Fibroblast of villous mesenchyme (primary cell): ENCODE measurements at places on chromosomes 5 and 9. TPM values are rescaled to one million over a fixed set of nuclear protein-coding genes. Genes with fewer than 3 reads are reported as not detected.

Gene IL9
- total RNA-seq: not detected in 2 replicates

GRCh38 chr5:168779333-168779732, 200.2 kb upstream of the PANK3 start:
- no peak for DNase-seq

DNA sequence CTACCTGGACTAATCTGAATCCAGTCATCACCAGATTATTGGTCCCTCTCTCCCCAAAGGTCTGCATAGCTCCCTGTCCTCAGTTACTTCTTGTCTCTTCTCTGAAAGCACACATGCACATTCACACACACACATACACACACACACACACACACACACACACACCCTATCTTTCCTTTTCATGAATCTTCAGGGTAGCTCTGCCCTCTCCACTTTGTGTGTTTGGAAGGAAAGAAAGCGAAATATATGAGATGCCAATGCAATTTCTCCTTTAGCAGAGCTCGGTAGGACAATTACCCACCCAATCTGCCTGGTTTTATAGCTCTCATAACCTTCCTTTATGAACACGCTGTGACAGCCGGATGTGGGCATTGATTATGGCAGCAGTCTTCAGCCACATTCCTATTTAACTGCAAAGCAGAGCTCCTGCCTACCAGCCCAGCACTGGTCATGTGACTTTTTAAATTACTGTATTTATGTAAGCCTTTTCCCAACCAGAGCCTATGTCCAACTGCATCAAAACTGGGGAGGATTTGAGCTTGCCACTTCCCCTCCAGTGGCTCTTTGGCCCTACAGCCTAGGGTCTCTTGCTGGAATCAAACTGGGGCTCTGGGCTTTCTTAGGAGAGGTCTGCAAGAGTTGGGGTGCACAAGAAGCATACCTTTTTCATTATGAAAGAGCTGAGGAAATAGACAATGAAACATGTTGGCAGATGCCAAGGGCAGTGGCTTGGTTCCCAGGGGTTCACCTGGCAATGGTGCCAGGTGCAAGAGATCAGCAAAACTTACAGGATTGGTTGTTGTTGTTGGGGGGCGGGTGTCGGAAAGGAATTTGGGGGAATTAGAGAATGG, 20.8 kb upstream of the MATR3 start:
- peak; percentile 85 for DNase-seq

Gene GRXCR2
- total RNA-seq: not detected in 2 replicates

GRCh38 chr5:173198049-173198448, 37.0 kb downstream of the NKX2-5 start:
- no peak for DNase-seq

DNA sequence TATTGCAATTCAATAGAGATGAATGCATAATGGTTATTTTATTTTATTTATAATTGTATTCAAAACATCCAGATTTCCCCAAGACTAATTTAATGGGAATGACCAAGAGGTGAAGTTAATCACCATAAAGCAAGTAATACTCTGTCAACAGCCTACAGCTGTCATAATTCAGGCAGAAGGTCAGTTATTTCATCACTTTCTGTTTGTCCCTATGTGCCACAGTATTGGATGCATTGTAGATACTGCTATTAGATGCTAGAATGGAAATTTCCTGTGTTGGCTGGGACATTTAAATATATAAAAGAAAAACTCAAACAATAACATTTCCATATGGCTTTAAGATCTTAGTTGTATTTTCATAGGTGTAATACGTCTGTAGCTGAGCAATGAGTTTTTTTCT, 56.7 kb upstream of the MINAR2 start:
- peak; percentile 21 for DNase-seq

DNA sequence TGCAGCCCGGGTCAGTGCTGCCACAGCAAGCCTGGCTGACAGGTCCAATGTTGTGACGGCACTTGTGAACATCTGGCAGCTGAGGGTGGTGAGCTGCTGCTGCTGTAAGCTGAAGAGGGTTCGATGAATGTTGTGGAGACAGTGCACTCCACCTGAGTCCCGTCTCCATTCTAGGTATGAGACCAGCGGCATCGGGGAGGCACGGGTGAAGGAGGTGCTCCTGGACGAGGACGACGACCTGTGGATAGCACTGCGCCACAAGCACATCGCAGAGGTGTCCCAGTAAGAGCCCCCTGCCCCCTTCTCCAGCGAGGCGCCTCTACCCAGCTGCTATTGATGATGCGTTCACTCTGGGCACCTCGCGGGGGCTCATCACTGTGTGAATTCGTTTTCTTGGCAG, 38.9 kb upstream of the CFAP157 start:
- DNase-seq: no peak

- DNase-seq: no peak
Observed at GRCh38 chr5:34047774-34048572, 5.0 kb upstream of the C1QTNF3 start.

GRCh38 chr9:36341936-36342577, 58.0 kb downstream of the RNF38 start:
- DNase-seq: no peak

Gene FOXD4L6
- under 0.01 TPM in 1 of 2 replicates, not detected in the other for total RNA-seq

DNA sequence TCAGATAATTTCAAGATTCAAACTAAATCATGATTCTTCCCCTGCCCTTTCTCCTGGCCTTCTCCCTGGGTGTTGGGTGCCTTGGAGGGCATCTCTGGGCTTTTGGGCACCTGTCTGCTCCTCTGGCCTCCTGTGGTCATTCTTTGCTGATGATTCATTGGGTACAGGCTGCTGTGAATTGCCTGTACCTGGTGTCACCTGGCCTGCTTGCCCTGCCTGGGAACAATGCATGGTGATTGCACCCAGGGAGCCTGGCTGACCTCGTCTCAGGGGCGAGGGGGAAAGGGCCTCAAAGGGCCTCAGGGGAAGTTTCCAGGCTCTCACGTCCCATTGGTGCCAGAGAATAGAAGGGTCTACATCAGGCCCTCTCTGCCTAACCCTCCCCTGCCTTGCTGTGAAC, 20.1 kb upstream of the CKMT2 start:
- DNase-seq: no peak

- DNase-seq: peak; percentile 64
Observed at GRCh38 chr9:79662537-79662956, 90.8 kb downstream of the TLE4 start.

DNA sequence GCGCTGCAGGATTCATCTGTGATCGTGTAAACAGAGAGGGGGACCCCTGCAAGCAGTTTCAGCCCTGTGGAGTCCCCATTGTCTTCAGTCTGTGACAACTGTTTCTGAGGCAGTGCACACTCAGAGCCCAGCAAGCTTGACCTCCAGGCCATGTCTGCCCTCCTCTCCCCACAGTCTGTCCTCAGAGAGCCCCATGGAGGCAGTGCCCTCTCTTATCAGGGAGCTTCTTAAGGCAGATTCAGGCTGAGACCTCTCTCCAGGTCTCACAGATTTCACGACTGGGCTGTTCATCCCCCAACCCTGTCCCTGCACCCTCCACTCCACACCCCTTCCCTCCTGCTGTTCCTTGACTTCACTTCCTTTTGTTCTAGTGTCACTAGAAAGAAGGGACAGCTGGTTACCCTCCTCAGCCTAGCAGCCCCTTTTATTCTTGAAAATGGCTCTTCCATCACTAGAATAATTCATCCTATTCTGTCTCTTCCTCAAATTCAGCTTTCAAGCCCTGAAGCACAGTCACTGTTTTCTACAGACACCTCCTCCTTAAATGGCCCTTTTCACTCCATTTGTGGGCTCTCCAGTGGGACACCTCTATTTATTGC, 218.4 kb downstream of the MED10 start:
- peak; percentile 0 for DNase-seq

Gene MZB1
- total RNA-seq: under 0.01 and 0.43 TPM in 2 replicates

Gene PTTG1
- total RNA-seq: 158 and 180 TPM in 2 replicates

Gene NUTM2G
- not detected in 2 replicates for total RNA-seq

- DNase-seq: no peak
Observed at GRCh38 chr5:86735370-86735769, 117.6 kb downstream of the COX7C start.

GRCh38 chr5:138148811-138149210, 9.6 kb upstream of the NME5 start:
- peak; percentile 61 for DNase-seq

Gene ZDHHC11B
- not detected in 2 replicates for total RNA-seq

GRCh38 chr9:96062854-96063253, 187.4 kb downstream of the ERCC6L2 start:
- DNase-seq: no peak

Gene SH3GL2
- 0.32 and 0.43 TPM in 2 replicates for total RNA-seq

Gene SPATA31A7
- not detected in 2 replicates for total RNA-seq

DNA sequence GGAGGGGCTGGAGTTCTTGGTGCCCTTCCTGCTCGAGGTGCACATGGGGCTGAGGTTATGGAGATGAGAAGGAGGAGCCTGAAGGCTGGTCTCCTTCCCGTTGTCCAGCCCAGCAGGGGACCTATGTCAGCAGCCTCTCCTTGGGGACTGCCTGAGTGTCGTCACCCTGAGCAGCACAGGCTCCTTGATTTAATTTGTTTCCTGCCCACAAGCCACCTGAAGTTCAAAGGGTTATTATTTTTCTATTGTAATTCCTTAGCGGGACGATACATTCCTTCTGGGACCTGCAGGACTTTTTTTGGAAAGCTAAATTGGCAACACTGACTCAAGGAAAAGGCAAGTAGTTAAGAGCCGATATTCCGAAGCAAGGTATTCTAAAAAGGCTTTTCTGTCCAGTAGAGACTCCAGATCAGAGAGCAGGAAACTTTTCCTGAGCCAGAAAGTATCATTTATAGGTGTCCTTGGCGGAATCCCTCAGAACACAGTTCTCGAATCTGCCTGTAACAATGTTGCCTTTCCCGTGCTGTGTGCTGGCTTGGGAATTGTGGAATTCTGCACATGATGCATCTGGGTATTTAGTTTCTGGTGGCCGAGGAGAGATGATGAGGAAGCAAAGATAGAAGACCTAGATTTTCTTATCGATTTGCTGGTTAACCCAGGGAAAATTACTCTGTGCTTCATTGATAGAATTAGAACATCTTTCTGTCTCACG, 55.4 kb downstream of the ARHGAP26 start:
- no peak for DNase-seq

DNA sequence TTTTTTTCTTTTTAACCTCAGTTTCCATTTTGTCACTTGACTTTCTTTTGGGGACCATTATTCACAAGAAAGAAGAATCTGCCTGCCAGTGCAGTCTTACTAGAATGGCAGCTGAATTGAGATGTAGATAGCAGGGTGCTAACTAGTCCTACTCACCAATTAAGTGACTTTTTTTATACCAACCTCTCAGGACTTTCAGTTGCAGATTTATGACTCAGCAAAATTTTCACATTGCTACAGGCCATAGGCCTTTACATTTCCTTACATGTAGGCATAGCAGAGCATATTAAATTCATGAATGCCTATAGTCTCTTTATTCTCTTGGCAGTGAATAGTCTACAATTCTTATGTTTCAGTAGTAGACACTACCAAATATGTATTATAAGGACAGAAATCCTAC, 54.0 kb upstream of the FKTN start:
- peak; percentile 40 for DNase-seq

Gene GABRA1
- not detected in 2 replicates for total RNA-seq

GRCh38 chr9:37501957-37502596, 16.3 kb downstream of the POLR1E start:
- DNase-seq: no peak

Gene RUSC2
- total RNA-seq: 24.2 and 33.2 TPM in 2 replicates

GRCh38 chr9:99385814-99386279, 163.8 kb downstream of the SEC61B start:
- peak; percentile 52 for DNase-seq

- no peak for DNase-seq
Observed at GRCh38 chr9:97866300-97866699, 13.3 kb downstream of the FOXE1 start.

DNA sequence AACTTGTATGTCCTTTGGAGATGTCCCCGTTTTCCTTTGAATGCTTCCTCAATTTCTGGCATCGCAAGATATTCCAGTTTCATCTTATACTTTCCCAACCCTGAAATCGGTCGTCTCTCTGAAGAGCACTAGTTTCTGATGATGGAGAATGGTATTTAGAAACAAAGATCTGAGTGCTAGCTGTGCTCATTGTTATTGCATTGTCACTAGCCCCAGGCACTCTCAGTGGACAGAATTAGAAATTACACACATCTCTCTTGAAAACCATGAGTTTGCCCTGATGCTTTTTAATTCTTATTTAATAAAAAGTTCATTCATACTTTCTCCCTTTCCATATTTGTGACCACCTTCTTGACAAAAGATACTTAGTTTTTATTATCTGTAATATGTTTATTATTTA, 67.7 kb downstream of the C9orf152 start:
- no peak for DNase-seq

Gene PDE6A
- under 0.01 TPM in 1 of 2 replicates, not detected in the other for total RNA-seq

DNA sequence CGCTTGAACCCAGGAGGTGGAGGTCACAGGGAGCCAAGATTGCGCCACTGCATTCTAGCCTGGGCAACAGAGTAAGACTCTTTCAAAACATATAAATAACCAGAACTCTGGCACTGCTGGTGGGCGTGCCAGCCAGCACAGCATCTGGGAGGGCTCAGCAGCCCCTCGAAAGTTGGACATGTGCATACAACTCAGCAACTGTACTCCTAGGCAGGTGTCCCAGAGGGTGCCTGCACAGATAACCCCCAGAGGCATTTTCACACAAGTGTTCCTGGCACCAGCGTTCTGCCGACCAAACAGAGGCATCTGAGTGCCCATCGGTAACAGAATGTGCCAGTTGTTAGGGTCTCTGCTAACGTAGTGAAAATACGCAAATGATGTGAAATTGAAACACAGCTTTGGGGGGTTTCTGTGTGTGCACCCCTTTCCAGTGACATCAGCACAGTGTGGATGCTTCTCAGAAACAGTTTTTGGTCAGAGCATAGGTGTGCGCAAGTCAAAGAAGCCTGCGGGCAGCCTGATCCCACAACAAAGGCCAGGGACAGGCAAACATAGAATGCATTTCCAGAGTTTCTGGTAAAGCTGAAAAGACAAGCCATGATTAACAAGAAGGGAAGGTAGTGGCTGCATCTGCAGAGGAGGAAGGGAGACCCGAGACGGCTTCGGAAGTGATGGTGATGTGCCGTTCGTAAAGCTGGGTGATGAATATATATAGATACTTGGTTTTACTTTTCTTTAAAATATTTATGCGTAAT, 190.2 kb downstream of the CACNA1B start:
- DNase-seq: no peak

DNA sequence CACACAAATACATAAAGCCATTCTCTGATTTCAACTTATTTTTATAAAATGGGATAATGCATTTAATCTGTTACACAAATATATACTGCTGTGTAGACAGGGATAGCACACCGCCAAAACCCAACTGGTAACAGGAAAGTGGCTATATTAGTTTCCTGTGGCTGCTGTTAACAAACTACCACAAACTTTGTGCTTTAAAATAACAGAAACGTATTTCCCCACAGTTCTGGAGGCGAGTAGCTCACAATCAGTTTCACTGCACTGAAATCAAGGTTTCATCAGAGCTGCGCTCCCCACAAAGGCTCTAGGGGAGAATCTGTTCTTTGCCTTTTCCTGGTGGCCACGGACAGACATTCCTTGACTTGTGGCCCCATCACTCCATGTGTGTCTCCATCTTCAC, 94.0 kb downstream of the MLLT3 start:
- no peak for DNase-seq

Gene TOR4A
- total RNA-seq: 39.3 and 42.3 TPM in 2 replicates

Gene OR13F1
- total RNA-seq: not detected in 2 replicates

Gene ATP10B
- not detected in 2 replicates for total RNA-seq
